Pancreas (tissue), 10 donors: ENCODE measurements at places on chromosomes 4 and X. TPM values are rescaled to one million over a fixed set of nuclear protein-coding genes. Genes with fewer than 3 reads are reported as not detected.

Gene NLGN4X
- 0.51 TPM for total RNA-seq

Gene GPAT3
- 0.23 TPM for total RNA-seq

Gene GPRASP1
- total RNA-seq: 3.7 TPM

Gene SPARCL1
- total RNA-seq: 30.1 TPM

Gene PDZD4
- total RNA-seq: 0.87 TPM

Gene HMGN5
- 1.7 TPM for total RNA-seq

Gene MAGEA3
- total RNA-seq: not detected

Gene TEX13B
- total RNA-seq: not detected

Gene FAAH2
- total RNA-seq: 19.5 TPM

Gene RRAGB
- 7.7 TPM for total RNA-seq

DNA sequence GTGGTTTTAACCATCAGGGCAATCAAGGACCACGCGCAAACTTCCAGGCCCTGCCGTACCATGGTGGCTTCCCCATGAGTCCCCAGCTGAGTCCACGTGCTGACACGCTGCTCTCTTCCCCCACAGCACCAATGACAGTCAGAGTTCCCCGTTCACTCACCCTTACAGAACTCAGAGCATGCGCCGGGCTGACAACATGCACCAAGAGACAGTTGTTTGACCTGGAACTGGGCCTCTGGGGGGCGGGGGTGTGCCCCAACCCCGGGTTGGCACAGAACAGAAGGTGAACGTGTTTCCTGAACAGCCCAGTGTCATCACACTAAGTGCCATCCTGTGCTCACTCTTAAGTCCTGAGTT lies 29.4 kb downstream of the IRF2 start:
- no peaks in the 10 kb centered on the region for H3K36me3 ChIP-seq
- H3K27ac ChIP-seq: no peak overlapping the region
- H3K4me3 ChIP-seq: no peak overlapping the region
- DNase-seq: no peak
- H3K27me3 ChIP-seq: no peaks in the 10 kb centered on the region

GRCh38 chr4:151548708-151549107 lies 139.7 kb downstream of the FHIP1A start:
- DNase-seq: no peak
- no peaks in the 10 kb centered on the region for H3K36me3 ChIP-seq
- no peaks in the 10 kb centered on the region for H3K27me3 ChIP-seq
- H3K4me3 ChIP-seq: no peak overlapping the region
- H3K4me1 ChIP-seq: no peaks in the 10 kb centered on the region

GRCh38 chr4:41257257-41257901 lies 651 bp downstream of the UCHL1 start:
- no peaks in the 10 kb centered on the region for H3K27me3 ChIP-seq
- peaks cover 10% of the 10 kb centered on the region for H3K4me1 ChIP-seq
- H3K36me3 ChIP-seq: no peaks in the 10 kb centered on the region

- no peaks in the 10 kb centered on the region for H3K27me3 ChIP-seq
- peak within 1 kb of the TSS; percentile 92 for H3K27ac ChIP-seq
- H3K4me3 ChIP-seq: peak within 1 kb of the TSS; percentile 55
These were observed at the start of gene BCOR for GRCh38 chrX:40097504-40098263. TSS of gene BCOR (minus strand) at chrX:40097958. CDS start at chrX:40077929, 20,029 bp downstream.

- peaks cover 4% of the 10 kb centered on the region for H3K4me1 ChIP-seq
- H3K36me3 ChIP-seq: no peaks in the 10 kb centered on the region
- H3K27ac ChIP-seq: no peak overlapping the region
- DNase-seq: no peak
- peaks cover 10% of the 10 kb centered on the region for H3K27me3 ChIP-seq
- no peak overlapping the region for H3K4me3 ChIP-seq
These were observed 24.9 kb upstream of the GPC4 start for GRCh38 chrX:133440081-133440796.

- H3K36me3 ChIP-seq: no peaks in the 10 kb centered on the region
- no peak overlapping the region for H3K27ac ChIP-seq
- no peaks in the 10 kb centered on the region for H3K4me1 ChIP-seq
- no peak for DNase-seq
- H3K27me3 ChIP-seq: no peaks in the 10 kb centered on the region
These were observed 270.2 kb downstream of the PAPSS1 start for GRCh38 chr4:107449611-107450369.

DNA sequence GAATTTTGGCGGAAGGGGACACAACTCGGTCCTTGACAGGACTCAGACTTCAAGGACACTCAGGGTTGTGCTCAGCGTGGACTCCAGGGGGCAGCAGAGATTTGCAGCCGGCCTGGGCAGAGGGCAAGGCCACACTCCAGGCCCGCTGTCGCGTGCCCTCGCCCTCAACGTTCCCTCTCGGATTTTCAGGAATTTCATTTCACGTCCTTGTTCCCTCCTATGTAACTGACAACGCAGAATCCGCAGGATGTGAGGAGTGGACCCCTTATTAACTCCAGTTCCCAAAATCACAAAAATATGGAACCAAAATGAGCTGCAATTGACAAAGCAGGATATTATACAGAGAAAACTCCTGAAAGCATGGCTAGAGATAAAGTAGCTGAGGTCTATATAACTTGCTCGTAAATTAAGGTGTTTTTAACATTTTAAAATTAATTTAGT lies 21.0 kb upstream of the DCTD start:
- H3K27me3 ChIP-seq: no peaks in the 10 kb centered on the region
- H3K4me1 ChIP-seq: no peaks in the 10 kb centered on the region
- no peaks in the 10 kb centered on the region for H3K36me3 ChIP-seq
- H3K27ac ChIP-seq: no peak overlapping the region
- DNase-seq: peak; percentile 66
- H3K4me3 ChIP-seq: no peak overlapping the region

GRCh38 chr4:7189475-7190277 lies 2.7 kb upstream of the SORCS2 start:
- H3K4me3 ChIP-seq: no peak overlapping the region
- no peaks in the 10 kb centered on the region for H3K36me3 ChIP-seq
- H3K27ac ChIP-seq: no peak overlapping the region
- DNase-seq: peak; percentile 27

- H3K27ac ChIP-seq: no peak overlapping the region
- no peaks in the 10 kb centered on the region for H3K36me3 ChIP-seq
- H3K4me3 ChIP-seq: no peak overlapping the region
- H3K27me3 ChIP-seq: no peaks in the 10 kb centered on the region
- DNase-seq: no peak
These were observed 10.8 kb downstream of the ETDB start for GRCh38 chrX:135109554-135109953.

- H3K36me3 ChIP-seq: no peaks in the 10 kb centered on the region
- DNase-seq: no peak
- H3K27me3 ChIP-seq: no peaks in the 10 kb centered on the region
- H3K4me1 ChIP-seq: no peaks in the 10 kb centered on the region
These were observed 922.1 kb upstream of the SLIT2 start for GRCh38 chr4:19329631-19330030.

DNA sequence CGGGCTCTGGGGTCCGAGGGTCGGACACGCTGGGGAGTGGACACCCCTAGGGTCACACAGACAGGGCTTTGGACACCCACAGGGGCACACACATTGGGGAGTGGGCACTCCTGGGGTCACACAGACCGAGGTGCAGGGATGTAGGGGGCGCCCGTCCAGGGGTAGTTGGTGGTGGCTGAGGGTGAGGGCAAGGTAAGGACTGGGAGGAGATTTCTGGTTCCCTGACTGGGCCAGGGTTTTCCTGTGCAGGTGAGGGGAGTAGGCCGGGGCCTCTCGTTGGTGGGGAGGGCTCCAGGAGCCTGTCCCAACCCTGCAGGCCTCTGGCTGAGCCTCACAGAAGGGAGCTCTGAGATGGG lies 21.9 kb upstream of the WDR45 start:
- H3K4me3 ChIP-seq: peak overlapping the region; percentile 57
- no peaks in the 10 kb centered on the region for H3K36me3 ChIP-seq

DNA sequence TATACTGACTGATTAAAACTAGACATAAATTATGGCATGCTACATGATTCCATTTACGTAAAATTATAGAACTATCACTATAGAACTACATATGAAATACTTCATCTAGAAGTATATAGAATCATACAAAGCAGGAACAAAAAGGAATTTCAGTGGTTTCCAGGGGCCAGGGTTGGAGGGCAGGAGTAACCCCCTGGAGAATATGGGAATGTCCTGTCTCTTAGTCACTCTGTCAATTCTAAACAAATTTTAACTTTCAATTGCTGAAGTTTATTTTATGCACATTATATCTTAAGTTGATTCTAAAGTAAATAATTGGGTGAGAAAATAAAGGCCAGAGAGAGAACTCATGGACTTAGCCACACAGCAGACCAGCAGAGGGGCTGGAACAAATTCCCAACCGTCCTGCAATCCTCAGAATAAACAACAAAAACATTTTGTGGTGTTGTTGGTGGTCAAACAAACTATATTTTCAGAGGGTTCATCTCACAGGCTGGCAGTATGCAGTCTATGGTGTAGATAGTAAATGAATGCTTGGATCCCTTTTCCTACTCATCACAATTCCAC lies 476.9 kb upstream of the SLIT2 start:
- DNase-seq: no peak
- no peaks in the 10 kb centered on the region for H3K4me1 ChIP-seq
- no peak overlapping the region for H3K4me3 ChIP-seq
- H3K36me3 ChIP-seq: no peaks in the 10 kb centered on the region

- no peaks in the 10 kb centered on the region for H3K36me3 ChIP-seq
- DNase-seq: no peak
- H3K4me3 ChIP-seq: no peak overlapping the region
- H3K4me1 ChIP-seq: no peaks in the 10 kb centered on the region
- no peaks in the 10 kb centered on the region for H3K27me3 ChIP-seq
- H3K27ac ChIP-seq: no peak overlapping the region
These were observed 179.1 kb downstream of the GC start for GRCh38 chr4:71604785-71605184.

- no peak overlapping the region for H3K4me3 ChIP-seq
- DNase-seq: no peak
- H3K27ac ChIP-seq: no peak overlapping the region
- H3K27me3 ChIP-seq: no peaks in the 10 kb centered on the region
These were observed 12.0 kb upstream of the KDM5C start for GRCh38 chrX:53237056-53237455.

GRCh38 chr4:109051054-109051453 lies 251.4 kb downstream of the COL25A1 start:
- H3K27me3 ChIP-seq: no peaks in the 10 kb centered on the region
- H3K4me3 ChIP-seq: no peak overlapping the region
- H3K36me3 ChIP-seq: no peaks in the 10 kb centered on the region
- no peaks in the 10 kb centered on the region for H3K4me1 ChIP-seq
- H3K27ac ChIP-seq: no peak overlapping the region

- no peak overlapping the region for H3K27ac ChIP-seq
- H3K36me3 ChIP-seq: no peaks in the 10 kb centered on the region
- DNase-seq: no peak
- no peaks in the 10 kb centered on the region for H3K27me3 ChIP-seq
- no peaks in the 10 kb centered on the region for H3K4me1 ChIP-seq
These were observed 312.8 kb upstream of the EPHA5 start for GRCh38 chr4:65983061-65983460.

DNA sequence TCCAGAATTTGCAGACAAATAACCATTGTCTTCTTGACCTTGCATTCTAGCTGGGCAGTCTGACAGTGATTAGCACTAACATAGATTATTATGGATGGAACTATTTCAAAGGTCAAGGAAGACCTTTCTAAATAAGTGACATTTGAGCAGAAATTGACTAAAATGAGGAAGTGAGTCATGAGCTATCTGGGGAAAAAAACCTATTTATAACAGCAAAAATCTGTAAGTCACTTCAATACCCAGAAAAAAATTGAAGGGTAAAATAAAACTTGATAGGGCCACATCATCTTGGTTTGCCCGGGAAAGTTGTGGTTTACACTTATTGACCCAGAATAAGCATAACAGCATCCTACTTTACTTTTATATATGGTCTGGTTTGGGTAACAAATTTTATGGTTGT lies 414.6 kb upstream of the HS3ST1 start:
- H3K27me3 ChIP-seq: no peaks in the 10 kb centered on the region
- no peaks in the 10 kb centered on the region for H3K36me3 ChIP-seq
- no peak overlapping the region for H3K4me3 ChIP-seq

DNA sequence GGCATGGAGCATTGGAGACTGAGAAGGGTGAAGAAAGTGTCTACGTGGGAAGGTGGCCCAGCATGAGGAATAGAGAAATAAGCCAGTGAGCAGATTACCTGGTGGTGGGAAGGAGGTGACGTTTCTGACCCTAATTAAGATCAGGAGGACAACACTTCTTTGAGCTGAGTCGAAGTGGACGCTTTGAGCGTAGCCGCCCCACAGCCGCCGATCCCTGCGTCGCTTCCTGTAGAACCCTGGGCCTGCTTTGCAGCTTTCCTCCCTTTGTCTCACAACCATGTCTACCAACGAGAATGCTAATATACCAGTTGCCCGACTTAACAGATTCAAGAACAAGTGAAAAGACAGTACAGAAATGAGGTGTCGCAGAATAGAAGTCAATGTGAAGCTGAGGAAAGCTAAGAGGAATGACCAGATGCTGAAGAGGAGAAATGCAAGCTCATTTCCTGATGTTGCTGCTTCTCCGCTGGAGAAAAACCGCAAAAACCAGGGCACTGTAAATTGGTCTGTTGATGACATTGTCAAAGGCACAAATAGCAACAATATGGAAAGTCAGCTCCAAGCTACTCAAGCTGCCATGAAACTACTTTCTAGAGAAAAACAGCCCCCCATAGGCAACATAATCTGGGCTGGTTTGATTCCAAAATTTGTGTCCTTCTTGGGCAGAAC lies 6.4 kb upstream of the ANTXR2 start:
- H3K36me3 ChIP-seq: no peaks in the 10 kb centered on the region
- no peak overlapping the region for H3K4me3 ChIP-seq
- DNase-seq: no peak
- H3K27ac ChIP-seq: no peak overlapping the region
- no peaks in the 10 kb centered on the region for H3K4me1 ChIP-seq
- H3K27me3 ChIP-seq: no peaks in the 10 kb centered on the region

- no peak for DNase-seq
- no peaks in the 10 kb centered on the region for H3K27me3 ChIP-seq
- no peak overlapping the region for H3K4me3 ChIP-seq
- H3K4me1 ChIP-seq: no peaks in the 10 kb centered on the region
These were observed 232.9 kb upstream of the GIMD1 start for GRCh38 chr4:106601519-106601918.

- H3K27ac ChIP-seq: no peak overlapping the region
- no peak overlapping the region for H3K4me3 ChIP-seq
- H3K4me1 ChIP-seq: no peaks in the 10 kb centered on the region
- DNase-seq: no peak
These were observed 8.9 kb downstream of the MTHFD2L start for GRCh38 chr4:74166818-74167217.

DNA sequence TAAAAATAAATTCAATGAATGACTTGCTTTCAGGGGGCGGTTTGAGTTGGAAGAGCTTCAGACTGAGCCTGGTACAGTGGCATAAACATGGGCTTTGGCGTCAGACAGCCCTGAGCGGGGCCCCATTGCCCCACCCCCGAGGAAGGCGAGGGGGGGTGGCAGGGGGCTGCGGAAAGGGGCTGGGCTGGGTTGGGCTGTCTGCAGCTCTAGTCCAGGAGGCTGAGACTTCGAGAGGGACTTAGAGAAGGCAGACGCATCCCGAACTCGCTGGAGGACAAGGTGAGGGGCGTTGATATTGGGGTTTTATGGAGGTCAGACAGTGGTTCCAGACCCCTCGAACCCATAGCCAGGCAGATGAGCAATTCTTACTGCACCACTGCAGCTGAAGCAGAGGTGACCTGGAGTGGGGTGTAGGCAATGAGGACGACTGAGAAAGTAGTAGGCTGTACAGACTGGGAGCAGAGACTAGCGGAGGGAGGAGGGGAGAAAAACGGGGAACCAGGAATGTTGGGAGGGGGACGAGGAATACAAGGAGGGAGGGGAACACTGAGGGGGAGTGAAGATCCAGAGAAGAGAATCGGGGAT lies at the start of gene MAGED2:
TSS of gene MAGED2 (plus strand) at position 222 of the 585 bp plus-strand sequence. CDS start 1,587 bp downstream, outside the sequence.
- H3K4me1 ChIP-seq: no peaks in the 10 kb centered on the region
- H3K4me3 ChIP-seq: peak within 1 kb of the TSS; percentile 37
- H3K36me3 ChIP-seq: no peaks in the 10 kb centered on the region
- no peak for DNase-seq
